ENCODE measurements at places on chromosomes 6 and 20. TPM values are rescaled to one million over a fixed set of nuclear protein-coding genes. Genes with fewer than 3 reads are reported as not detected.

DNA sequence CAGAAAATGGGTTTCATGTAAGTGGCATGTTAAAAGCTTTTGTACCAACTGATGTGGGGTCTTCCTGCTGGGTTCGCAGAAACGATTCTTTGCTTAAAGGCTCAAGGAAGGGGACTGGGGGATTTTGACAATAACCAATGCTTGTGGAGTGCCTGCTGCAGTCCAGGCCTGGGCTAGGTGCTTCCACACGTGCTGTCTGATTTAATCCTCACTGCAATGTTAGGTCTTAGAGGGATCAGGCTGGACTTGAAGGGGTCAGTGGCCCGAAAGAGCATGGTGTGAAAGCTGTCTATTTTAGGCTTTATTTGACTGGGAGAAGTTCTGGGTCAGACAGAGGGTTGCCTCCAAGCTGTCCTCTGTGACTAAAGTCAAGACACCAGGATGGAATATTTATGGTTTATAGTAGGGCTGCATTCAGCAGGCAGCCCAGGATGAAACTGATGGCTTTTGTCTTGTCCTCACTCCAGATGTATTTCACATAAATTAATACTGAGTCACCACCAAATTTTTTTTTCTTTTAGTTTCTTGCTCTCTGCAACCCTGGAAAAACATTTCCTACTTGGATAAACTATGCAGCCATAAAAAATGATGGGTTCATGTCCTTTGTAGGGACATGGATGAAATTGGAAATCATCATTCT is 219.1 kb downstream of the ZMYND8 start:
- no peak for DNase-seq

- DNase-seq, result no peak
Measured at GRCh38 chr6:44470746-44471145, 83.2 kb downstream of the CDC5L start.

- DNase-seq, result no peak
Measured at GRCh38 chr6:57137350-57137749, 34.8 kb upstream of the BAG2 start.

DNA sequence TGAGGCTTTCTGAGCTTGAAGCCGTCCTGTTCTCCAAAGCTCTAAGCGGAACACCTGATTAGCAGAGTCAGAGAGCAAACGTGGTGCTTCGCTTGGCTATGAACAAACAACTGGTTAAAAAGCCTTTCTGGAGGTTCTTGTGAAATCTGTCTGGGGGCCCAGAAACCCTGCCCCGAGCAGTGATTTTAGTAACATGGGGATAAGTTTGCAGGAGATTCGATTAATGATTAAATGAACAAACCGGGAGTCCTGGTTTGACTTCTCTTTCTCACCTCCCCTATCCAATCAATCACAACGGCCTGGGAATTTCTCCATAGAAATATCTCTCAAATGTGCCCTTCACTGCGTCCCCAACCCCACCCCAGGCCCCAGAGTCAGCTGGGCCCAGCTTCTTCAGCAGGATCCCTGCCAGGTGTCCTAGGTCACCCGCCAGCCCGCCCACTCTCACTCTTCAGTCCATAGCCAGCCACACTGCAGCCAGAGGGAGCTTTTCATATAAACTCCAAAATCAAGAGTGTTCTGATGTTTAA is 43.6 kb downstream of the ZDHHC14 start:
- DNase-seq, result no peak

DNA sequence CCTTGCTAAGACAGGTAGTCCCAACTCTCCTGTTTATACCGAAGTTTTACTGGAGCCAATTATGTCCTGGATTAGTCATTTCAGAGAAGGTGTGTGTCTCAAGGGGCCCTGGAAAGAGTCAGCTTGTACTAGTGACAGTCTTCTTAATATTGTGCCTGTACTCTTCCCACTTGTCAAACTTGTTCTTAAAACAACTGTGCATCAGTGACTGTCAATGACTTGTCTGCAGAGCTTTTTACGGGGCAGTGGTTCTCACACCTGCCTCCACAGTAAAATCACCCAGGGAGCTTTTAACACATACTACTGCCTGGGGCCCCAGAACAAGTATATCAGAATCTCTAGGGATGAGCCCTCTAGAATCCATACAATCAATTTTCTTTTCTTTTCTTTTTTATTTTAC is 28.4 kb upstream of the GLP1R start:
- no peak for DNase-seq

DNA sequence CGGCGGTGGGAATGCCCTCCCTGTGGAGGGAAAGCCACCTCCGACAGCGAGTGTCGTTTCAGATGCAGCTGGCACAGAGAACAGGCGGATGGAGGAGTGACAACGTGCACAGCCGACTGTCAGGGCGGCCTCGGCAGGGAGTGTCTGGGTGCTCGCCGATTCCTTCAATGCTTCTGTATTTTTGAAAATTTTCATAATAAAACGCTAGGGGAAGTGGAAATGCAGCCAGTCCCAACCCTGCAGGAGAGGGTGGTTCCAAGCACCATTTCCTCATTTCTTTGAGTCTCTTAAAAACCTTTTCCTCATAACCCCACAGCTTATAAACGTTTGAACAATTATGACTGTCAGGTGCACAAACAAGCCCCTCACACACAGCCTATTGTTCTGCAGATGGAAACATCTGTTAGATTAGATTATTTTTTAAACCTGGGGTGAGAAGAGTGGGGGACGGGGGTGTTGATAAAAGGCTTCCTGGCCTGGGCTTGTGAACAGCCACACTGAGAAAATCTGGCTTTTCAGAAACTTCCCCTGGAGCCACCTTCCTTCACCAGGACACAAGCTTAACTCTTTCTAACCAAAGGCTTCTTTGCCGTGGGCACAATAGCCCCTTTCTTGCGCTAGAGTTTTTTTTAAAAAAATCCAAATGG is 228.9 kb downstream of the ANKRD60 start:
- no peak for DNase-seq

DNA sequence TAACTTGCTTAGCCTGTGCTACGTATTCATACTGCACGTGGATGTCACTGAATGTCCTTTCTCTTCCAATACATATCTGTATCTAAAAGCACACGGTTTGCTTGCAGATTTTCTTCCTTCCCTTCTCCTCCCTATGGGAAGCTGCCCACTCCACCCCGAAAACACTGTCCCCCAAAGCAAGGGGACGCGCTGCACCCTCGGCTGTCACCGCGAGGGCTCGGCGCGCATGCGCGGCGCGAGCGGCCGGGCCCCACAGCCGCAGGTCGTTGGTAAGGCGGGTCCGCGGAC is 659 bp downstream of the TMX4 start:
- DNase-seq, result peak; percentile 54

DNA sequence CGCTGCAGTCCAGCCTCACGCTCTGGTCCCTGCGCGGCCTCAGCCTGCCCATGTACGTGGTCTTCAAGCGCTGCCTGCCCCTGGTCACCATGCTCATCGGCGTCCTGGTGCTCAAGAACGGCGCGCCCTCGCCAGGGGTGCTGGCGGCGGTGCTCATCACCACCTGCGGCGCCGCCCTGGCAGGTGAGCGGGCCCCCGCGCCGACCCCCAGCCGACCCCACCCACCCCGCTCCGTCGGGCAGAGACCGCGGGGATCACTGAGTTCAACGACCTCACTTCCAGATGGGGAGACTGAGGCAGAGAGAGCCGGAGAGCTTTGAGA is 545 bp downstream of the SLC35D3 start:
- DNase-seq, result no peak

- DNase-seq, result no peak
Measured at GRCh38 chr20:46122071-46122470, 4.0 kb downstream of the CD40 start.

- DNase-seq, result no peak
Measured at GRCh38 chr6:91167846-91168245, 581.0 kb upstream of the MAP3K7 start.

- peak; percentile 97 for DNase-seq
Measured at GRCh38 chr6:158868890-158869825, 50.0 kb upstream of the EZR start.

DNA sequence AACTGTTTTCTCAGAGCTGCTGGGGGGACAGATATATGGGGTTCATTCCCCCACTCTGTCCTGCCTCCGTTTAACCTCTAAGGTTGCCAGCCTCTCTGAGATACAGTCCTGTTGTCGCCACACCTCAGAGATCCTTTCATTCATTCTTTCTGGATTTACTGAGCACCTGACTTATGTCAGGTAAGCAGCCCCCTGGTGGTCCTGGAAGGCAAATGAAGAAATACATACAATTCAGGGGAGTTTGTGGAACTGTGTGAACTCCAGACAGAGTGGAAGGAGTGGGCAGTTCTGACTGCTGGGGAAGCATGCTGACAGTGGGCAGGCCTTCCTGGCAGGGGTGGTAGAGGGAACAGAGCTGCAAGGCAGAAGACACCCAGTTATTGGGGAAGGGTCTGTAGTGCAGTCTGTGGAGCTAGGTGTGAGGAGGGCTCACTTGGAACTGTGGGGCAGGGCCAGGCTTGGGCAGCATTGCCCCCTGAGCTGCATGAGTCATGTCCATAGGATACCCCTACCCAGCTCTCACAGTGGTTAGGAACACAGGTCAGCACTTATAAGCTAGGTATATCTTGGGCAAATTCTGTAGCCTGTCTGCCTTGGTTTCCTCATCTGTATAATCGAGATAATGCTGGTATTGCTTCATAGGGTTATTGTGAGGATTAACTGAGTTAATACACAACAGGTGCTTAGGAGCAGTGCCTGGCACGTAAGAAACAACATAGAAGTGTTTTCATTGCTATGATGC is 12.8 kb upstream of the SGK2 start:
- DNase-seq, result no peak

GRCh38 chr20:38308047-38308438 is 4.1 kb downstream of the BPI start:
- no peak for DNase-seq

DNA sequence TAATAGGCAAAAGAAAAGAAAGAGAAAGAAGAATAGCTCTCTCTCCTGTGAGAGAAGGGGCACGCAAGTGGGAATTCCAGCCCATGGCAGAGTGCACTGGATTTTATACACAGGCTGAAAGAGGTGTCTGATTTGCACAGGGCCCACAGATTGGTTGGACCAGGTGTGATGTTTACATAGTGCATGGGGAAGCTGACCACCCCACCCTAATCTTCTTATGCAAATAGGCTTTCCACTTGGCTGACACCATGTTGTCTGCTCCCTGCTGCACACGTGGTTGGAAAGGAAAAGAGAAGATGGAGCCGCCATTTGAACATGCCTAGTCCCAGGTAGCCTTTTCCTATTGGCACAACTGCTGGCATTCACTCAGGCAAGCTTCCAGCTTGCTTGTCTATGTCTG is 20.2 kb downstream of the MICA start:
- no peak for DNase-seq

Gene SIM1
- not detected for total RNA-seq

Gene OR2H2
- not detected for total RNA-seq

Gene COL12A1
- total RNA-seq, result 0.29 TPM

Gene CCN6
- 0.43 TPM for total RNA-seq

Gene ANKRD6
- 2.7 TPM for total RNA-seq

Gene FAM184A
- 8.6 TPM for total RNA-seq

Gene DCDC2
- 0.20 TPM for total RNA-seq
